ENCODE measurements at places on chromosomes 12 and 14. TPM values are rescaled to one million over a fixed set of nuclear protein-coding genes. Genes with fewer than 3 reads are reported as not detected.
A peak's percentile ranks its signal among the peaks of the same experiment; 100 is the strongest.

GRCh38 chr12:559208-559905, 99.6 kb downstream of the B4GALNT3 start:
- no peak for DNase-seq

DNA sequence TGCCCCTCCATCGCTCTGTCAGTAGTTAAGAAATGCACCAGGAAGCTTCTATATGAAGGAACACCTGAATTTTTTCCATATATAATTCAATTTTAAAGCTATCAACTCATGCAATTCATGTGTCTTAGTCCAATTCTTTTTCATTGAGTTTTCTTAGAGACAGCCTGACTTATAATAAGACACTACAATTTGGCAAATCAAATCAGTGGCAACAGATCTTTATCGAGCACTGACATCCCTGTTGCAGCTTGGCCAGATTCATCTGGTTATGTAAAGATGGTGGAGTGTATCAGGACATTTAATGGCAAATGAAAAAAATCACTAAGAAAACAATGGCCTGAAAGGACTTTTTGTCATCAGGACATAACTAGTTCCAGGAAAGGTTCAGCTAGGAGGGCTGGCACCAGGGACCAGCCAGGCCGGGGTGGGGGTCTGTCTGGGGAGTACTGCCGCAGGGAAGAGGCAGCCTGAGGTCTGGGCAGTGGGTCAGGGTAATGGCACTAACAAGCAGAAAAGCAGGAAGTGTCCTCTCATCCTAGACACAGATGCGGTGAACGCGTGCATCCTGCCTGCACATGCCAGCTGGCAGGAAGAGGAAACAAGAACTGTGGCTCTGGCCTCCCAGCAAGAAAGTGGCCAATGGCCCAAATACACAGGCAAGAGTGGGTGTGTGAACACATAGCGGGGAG, 100.5 kb upstream of the LMNTD1 start:
- DNase-seq, result no peak

DNA sequence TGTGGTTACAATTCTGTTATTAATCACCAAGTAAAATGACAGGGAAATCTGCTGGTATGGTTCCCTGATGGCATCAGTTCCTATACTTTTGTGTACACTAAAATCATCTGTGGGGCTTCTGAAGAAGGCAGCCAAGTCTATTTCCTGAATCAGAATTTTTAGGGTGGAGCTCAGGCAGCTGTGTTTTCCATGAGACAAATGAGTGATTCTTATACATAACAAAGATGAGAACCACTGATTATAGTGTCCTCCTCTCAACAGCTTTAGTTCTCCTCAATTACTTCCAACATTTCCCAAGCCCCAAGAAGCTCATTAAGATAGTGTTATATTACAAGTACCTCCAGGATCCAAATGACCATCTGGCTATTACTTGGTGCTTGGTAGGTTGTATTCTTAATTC, 64.5 kb upstream of the USP44 start:
- no peak for DNase-seq

DNA sequence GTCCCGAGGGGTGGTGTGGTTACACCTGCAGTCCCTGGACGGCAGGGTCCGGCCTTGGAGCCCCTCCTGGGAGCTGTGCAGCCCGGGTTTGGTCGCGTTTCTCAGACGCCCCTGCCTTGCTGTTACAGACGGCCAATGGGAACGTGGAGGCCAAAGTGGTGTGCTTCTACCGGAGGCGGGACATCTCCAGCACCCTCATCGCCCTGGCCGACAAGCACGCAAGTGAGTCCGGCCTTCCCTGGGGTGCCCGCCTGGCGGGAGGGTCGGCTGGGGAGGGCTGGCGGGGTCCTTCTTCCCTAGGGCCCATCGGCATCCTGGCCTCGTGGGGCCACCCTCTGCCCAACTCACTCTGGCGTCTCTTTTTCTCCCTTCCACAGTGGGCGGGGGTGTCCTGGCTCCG, 25.7 kb downstream of the MTA1 start:
- DNase-seq, result no peak

DNA sequence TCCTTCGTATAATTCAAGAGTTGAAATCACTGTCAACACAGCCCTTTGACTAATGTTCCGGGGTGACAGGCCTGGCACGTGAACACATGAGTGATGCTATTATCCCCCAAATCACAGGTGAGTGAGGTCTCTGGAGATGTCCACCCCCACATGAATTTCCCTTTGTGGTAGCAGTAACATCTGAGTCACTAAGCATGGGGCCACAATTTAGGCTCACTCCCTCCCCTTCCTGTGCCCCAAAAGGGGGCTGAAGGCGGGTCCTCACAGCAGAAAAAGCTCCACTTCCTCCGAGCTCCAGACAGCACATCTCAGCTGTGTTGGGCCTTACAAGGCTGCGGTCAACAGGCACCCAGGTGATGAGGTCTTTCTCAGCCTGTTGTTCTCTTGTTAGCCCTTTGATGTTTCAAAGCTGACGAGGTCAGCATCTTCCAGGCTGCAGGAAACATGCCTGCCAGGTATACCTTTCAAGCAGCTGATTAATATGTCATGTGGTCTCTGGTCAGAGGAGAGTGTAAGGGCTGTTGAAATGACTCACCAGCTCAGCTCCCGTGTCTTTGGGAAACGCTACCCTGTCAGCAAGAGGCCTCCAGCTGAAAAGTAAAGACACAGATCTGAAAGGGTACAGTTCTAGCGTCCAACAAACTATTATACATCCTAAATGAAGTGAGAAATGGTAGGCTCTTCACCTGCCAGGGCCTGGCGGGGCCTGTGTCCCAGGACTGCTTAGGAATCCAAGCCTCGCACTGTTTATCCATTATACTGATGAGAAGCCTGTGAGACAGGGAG, 107.3 kb downstream of the ZFP36L1 start:
- no peak for DNase-seq

- no peak for DNase-seq
Measured at GRCh38 chr14:98138666-98139065, 1133.3 kb downstream of the BCL11B start.

- DNase-seq, result no peak
Measured at GRCh38 chr12:83320350-83320749, 633.6 kb downstream of the TMTC2 start.

- DNase-seq, result no peak
Measured at GRCh38 chr14:99792551-99793212, 531 bp upstream of the EML1 start.

DNA sequence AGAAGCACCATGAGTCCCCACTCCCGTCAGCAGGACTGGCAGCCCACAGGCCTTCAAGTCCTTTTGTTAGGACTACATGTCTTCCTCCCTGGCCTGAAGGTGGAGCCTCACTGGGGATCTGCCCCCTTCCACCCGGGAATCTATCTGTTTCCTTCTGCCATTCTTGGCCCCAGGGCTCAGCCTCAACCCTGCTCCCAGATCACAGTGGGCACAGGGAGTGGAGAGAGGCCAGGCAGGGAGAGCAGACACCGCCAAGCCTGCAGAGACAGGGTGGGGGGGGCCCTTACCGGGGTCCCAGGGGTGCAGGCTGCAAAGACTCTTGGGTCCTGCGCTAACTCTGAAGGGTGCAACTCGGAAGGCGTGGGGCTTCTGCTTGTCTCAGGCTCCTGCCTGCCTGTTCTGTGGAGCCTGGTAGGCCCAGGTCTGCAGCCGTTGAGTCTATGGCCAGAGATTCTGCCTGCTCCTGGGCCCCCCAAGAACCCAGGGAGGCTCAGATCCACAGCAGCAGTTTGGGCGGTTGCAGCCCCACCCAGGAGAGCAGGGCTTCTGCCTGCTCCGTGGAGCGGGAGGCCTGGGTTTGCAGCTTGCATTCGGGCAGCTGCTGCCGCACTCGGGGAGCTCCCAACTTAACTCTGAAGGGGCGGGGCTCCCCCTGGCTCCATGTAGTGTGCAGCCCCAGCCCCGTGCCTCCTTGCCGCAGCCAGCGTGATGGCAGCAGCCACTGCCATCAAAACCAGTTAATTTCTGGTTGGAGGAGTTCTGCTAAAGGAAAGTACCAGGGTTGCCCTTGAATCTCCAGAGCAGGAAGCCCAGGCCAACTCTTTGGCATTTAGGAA, 21.7 kb upstream of the PLBD1 start:
- no peak for DNase-seq

DNA sequence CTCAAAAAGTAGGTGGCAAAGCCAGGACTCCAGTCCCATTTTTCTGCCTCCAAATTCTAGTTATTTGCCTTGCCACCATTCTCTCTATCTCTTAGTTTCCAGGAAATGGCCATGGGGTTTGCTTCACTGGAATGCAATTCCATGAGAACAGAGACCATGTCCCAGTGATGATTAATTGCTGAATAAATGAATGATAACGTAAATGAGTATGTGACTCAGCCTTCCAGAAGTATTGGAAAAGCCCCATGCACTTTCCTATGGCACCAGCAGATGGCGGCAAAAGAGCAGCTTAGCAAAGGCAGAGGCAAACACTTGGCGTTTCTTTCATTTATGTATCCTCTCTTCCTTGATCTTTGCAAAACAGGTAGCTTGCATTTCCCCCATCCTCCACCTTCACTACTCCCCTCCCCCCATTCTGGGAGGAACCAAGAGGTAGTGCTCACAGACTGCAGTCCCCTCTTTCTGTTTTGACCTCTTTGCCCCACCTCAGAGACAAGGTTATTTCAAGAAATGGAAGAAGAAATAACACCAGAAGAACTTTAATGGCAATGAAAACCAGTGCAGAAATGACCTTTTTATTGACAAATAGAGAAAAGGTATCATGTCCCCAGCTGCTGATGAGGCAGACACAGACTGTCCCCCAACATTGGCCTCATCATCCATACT, 21.3 kb downstream of the TBX3 start:
- peak; percentile 76 for DNase-seq

DNA sequence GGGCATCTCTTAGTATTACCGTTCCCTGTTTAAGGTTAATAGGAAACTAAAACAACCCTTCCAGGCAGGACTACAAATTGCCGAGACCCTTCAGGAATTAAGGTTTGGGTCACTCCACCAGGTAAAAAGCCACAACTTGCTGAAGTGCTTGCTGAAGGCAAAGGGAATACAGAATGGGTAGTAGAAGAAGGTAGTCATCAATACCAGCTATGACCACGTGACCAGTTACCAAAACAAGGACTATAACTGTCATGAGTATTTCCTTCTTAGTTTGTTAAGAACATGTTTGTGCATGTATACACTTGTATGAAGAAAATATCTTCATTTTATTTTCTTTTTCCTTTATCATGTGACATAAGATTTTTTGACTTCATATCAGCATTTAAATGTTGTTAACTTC, 578.7 kb upstream of the FBXO33 start:
- no peak for DNase-seq

DNA sequence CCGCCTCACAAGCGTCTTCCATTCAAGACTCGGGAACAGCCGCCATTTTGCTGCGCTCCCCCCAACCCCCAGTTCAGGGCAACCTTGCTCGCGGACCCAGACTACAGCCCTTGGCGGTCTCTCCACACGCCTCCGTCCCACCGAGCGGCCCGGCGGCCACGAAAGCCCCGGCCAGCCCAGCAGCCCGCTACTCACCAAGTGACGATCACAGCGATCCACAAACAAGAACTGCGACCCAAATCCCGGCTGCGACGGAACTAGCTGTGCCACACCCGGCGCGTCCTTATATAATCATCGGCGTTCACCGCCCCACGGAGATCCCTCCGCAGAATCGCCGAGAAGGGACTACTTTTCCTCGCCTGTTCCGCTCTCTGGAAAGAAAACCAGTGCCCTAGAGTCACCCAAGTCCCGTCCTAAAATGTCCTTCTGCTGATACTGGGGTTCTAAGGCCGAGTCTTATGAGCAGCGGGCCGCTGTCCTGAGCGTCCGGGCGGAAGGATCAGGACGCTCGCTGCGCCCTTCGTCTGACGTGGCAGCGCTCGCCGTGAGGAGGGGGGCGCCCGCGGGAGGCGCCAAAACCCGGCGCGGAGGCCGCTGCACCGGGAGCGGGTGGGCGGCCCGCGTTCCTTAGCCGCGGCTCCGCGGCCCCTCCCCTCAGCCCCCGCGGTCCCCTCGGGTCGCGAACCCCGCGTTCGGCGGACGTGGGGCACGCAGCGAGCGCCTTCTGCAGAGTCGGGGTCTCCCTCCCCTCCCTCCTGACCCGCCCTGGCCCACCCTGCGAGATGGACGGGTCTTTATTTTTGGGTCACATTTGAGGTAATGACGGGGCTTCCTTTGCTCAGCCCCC, at the start of gene UBC:
UBC (minus strand) TSS at position 259 of the 847 bp plus-strand sequence. CDS start 879 bp downstream, outside the sequence.
- peak; percentile 73 for DNase-seq

Gene LDHB
- total RNA-seq, result 495 TPM

Gene IKZF4
- 1.6 TPM for total RNA-seq

Gene CD163
- 1.6 TPM for total RNA-seq

Gene AMN
- total RNA-seq, result under 0.01 TPM

Gene SERPINA6
- not detected for total RNA-seq

Gene OR8S1
- not detected for total RNA-seq

Gene PZP
- total RNA-seq, result under 0.01 TPM

Gene ERBB3
- total RNA-seq, result 2.0 TPM

Gene IKBIP
- 9.4 TPM for total RNA-seq

Data from frontal cortex (tissue), 4 donors.